CD4-positive, alpha-beta T cell treated with Interleukin-10 for 1 hour (primary cell): ENCODE measurements at places on chromosomes 7 and 10.
A peak's percentile ranks its signal among the peaks of the same experiment; 100 is the strongest.

GRCh38 chr10:5710859-5711258 lies 26.2 kb downstream of the TASOR2 start:
- no peak for DNase-seq

- DNase-seq, result no peak
Measured at GRCh38 chr7:84529480-84530205, 335.1 kb upstream of the SEMA3A start.

GRCh38 chr7:111147708-111148533 lies 57.0 kb downstream of the LRRN3 start:
- DNase-seq, result no peak

DNA sequence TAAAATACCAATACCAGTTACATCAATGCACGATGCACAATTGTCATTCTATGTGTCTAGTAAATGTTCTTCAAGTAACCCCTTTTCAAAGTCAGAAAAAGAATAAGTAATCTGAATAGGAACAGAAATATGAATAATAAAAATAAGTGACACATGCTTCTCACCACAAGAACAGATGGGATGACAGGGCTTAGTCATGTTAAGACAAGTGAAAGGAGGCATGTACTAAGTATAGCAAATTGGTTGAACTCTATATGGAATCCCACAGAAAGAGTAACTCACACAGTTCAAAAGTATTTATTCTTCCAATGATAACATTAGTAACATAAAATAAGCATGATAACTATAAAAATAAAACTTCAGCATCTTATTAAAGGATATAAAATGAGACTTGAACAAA lies 100.9 kb upstream of the TAS2R16 start:
- DNase-seq, result no peak

GRCh38 chr10:102119417-102120141 lies 589 bp downstream of the LDB1 start:
- peak; percentile 72 for DNase-seq

- peak; percentile 43 for DNase-seq
Measured at GRCh38 chr10:49539320-49539885, 482 bp upstream of the ERCC6 start.

- no peak for DNase-seq
Measured at GRCh38 chr10:122475591-122476332, 14.4 kb downstream of the HTRA1 start.
